ENCODE measurements at places on chromosomes 12 and 14. TPM values are rescaled to one million over a fixed set of nuclear protein-coding genes. Genes with fewer than 3 reads are reported as not detected.

P2RX2 gene
- not detected for total RNA-seq

SMIM10L1 gene
- 10.2 TPM for total RNA-seq

GABARAPL1 gene
- 49.9 TPM for total RNA-seq

TSPAN9 gene
- 0.85 TPM for total RNA-seq

- H3K27ac ChIP-seq = peak within 1 kb of the TSS; percentile 50
- DNase-seq = no peak
- H3K4me1 ChIP-seq = peaks cover 4% of the 10 kb centered on the region
- H3K27me3 ChIP-seq = no peaks in the 10 kb centered on the region
- H3K4me3 ChIP-seq = peak within 1 kb of the TSS; percentile 48
These were observed at the start of gene GPR135 for GRCh38 chr14:59465316-59466135. TSS of gene GPR135 (minus strand) at chr14:59465380. CDS start at chr14:59465226, 154 bp downstream.

- H3K4me1 ChIP-seq = no peaks in the 10 kb centered on the region
- DNase-seq = no peak
- no peak overlapping the region for H3K4me3 ChIP-seq
- no peak overlapping the region for H3K27ac ChIP-seq
These were observed 27.3 kb downstream of the LLPH start for GRCh38 chr12:66103016-66103913.

GRCh38 chr12:6154730-6155459 lies 30.4 kb upstream of the VWF start:
- H3K4me1 ChIP-seq = no peaks in the 10 kb centered on the region
- H3K27me3 ChIP-seq = peaks cover 4% of the 10 kb centered on the region
- no peak for DNase-seq

GRCh38 chr12:124713041-124713435 lies 145.6 kb upstream of the NCOR2 start:
- H3K36me3 ChIP-seq = no peaks in the 10 kb centered on the region
- H3K27me3 ChIP-seq = no peaks in the 10 kb centered on the region
- peaks cover 2% of the 10 kb centered on the region for H3K4me1 ChIP-seq
- DNase-seq = no peak

GRCh38 chr12:24078318-24078765 lies 128.9 kb upstream of the SOX5 start:
- no peaks in the 10 kb centered on the region for H3K36me3 ChIP-seq
- no peaks in the 10 kb centered on the region for H3K27me3 ChIP-seq
- no peak for DNase-seq
- H3K4me3 ChIP-seq = no peak overlapping the region

GRCh38 chr12:50625029-50625925 lies 120.5 kb downstream of the DIP2B start:
- H3K27ac ChIP-seq = no peak overlapping the region
- no peak overlapping the region for H3K4me3 ChIP-seq
- peaks cover 31% of the 10 kb centered on the region for H3K36me3 ChIP-seq
- H3K27me3 ChIP-seq = no peaks in the 10 kb centered on the region
- peaks cover 20% of the 10 kb centered on the region for H3K4me1 ChIP-seq

- peaks cover 14% of the 10 kb centered on the region for H3K36me3 ChIP-seq
- no peak for DNase-seq
- H3K27ac ChIP-seq = no peak overlapping the region
- H3K4me1 ChIP-seq = no peaks in the 10 kb centered on the region
These were observed 146.9 kb downstream of the ESR2 start for GRCh38 chr14:64147126-64147790.

GRCh38 chr14:37045340-37046061 lies 126.9 kb downstream of the SLC25A21 start:
- no peak for DNase-seq
- no peaks in the 10 kb centered on the region for H3K36me3 ChIP-seq
- no peak overlapping the region for H3K4me3 ChIP-seq
- H3K27me3 ChIP-seq = no peaks in the 10 kb centered on the region

DNA sequence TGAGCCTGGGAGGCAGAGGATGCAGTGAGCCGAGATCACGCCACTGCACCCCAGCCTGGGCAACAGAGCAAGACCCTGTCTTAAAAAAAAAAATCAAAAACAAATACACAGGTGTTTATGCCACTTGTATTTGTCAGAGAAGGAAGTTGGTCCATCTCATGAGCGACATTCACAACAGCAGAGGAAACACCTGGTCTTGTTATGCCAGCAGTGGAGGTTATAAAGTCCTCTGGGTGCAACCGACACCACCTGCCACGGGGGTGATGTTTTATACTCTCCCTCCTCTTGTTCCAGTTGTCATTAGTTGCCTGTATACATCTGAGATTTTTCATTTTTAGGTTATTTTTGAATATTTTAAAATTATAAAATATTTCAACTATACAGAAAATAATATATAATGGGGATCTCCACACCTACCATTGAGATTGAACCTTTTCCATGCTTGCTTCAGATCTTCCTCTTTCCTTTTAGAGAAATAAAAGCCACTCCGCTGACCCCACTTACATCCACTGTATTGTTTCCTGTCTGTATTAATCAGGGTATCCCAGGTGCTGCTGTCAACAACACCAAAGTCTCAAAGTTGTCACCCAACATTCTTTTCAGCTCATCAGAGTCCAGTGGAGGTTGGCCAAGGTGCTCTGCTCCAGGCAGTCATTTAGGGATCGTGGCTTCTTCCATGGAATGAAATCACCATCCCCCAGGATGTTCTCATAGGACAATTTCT lies 65.1 kb downstream of the RNFT2 start:
- H3K36me3 ChIP-seq = no peaks in the 10 kb centered on the region
- no peaks in the 10 kb centered on the region for H3K27me3 ChIP-seq
- no peaks in the 10 kb centered on the region for H3K4me1 ChIP-seq
- H3K4me3 ChIP-seq = no peak overlapping the region
- no peak for DNase-seq
- no peak overlapping the region for H3K27ac ChIP-seq
